ENCODE measurements at places on chromosomes 16 and 17.

DNA sequence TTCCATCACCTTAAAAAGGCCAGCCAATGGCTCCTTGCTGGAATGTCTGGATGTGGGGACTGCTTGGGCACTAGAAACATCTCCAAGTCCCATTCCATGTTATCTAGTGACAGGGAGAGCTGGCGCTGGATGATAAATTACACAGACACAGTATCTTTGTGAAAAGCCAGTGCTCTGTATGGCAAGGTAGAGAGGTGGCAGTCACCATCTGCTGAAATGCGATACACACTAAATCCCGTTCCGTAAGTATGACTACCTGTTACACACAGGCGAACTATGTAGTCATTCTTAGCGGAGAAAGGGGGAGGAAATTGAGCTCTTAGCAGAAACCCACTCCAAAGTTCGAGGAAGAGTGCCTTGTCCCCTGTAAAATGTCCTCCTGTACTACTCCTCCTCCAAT, 81.0 kb upstream of the MYOCD start:
- DNase-seq = no peak

- no peak for DNase-seq
These were observed 4.7 kb upstream of the GFAP start for GRCh38 chr17:44919885-44920564.

DNA sequence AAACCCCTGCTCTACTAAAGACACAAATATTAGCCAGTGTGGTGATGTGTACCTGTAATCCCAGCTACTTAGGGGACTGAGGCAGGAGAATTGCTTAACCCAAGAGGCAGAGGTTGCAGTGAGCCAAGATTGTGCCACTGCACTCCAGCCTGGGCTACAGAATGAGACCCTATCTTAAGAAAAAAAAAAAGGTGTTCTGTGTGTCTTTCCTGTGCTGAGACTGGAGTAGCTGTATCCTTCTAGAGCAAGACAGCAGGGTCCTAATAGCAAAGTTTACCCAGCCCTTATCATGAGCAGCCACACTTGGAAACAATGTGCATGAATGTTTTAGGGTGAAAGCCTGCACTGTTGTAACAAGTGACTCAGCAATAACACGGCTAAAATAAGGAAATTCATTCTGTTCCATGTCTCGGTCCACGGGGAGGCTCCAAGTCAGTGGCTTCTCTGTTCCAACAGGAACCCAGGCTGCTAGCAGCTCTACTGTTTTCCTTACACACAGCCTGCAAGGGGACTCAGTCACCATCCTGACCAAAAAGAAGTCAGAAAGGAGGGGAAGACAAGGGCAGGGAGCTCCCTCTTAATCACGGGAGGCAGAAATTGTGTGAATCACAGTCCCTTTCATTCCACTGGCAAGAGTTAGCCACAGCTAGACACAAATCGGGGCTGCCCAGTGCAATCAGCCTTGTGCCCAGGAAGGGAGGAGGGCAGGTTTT, 7.1 kb upstream of the SLC5A11 start:
- no peak for DNase-seq

DNA sequence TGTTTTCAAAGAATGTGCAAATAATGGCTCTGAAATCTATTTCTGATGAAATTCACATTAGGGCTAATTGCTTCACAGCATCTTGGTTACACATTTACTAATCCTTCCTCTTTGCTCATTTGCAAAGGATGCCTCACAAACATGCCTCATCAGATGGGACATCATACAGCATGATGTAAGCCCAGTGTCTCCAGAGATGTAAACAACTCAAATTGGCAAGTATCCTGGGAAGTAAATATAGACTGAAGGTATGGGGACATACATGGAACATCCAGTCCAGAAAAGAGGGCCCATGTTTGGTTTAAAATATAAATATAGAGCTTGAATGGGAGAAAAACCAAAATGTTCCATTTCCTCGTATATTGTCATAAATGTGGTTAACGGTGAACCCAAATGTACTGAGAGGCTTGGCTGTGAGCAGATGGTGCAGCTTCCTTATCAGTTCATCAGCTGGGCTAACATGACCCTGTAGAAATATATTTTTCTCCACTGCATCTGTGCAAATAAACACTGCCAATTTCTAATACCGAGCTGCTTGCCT, 142.9 kb upstream of the NUDT7 start:
- no peak for DNase-seq

DNA sequence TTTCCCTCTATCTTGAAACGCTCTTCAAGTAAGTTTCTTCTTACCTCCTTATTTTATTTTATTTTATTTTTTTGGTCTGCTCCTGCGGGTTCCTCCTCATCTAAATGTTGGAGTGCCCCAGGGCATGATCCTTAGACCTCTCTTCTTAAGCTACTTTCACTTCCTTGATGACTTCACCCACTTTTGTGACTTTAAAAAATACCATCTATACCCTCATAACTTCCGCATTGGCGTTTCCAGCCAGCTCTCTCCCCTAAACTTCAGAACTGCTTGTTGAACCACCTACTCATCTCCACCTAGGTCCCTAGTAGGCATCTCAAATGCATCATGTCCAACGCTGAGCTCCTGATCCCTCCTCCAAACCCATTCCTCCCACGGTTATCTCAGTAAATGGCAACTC, 51.4 kb upstream of the NFAT5 start:
- no peak for DNase-seq

DNA sequence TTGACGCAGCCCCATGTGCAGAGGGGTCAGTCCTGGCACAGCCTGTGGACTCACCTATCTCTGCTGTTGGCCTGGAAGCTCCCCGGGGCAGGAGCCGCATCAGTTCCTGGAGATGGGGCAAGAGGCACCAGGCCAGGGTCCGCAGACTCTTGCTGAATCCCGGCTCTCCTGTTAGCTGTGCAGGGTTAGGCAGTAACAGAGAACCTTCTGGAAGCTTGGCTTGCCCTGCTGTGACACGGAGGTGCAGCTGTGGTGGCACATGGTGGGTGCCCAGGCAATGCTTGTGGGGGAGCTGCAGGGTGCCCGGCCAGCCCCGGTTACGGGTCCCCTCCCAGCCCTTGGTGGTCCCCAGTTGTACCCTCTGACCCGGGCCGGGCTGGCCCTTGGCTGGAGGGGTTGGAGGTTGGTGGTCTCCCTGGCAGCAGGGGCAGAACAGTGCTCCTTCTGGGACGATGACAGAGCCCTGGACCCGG, 26.0 kb upstream of the ZNF469 start:
- DNase-seq = no peak

- DNase-seq = no peak
These were observed 33.7 kb downstream of the PIMREG start for GRCh38 chr17:6477831-6478383.

- DNase-seq = no peak
These were observed 40.1 kb upstream of the RBBP6 start for GRCh38 chr16:24499193-24499814.

DNA sequence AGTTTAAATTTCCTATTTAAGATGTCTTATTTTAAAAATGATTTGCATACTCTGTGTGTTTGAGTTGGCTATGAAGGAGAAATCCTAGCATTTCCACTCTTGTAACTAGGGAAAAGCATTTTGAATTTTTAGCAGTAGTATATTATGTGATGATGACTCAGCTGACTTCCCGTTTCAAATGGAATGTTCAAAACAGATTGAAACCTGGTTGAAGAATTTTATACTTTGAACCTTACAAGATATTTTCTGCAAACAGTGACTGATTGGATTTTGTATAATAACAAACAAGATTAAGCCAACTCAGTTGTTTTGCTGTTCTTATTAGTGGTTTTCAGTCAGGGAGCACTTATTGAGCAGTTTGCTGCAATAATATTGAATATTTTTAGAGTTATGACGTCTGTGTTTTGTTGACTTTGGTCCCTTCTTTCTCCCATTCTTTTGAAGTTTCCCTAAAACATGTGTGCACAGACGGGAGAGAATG, 8.0 kb downstream of the TNRC6A start:
- DNase-seq = no peak
